ENCODE measurements at places on chromosomes 11 and 22.

DNA sequence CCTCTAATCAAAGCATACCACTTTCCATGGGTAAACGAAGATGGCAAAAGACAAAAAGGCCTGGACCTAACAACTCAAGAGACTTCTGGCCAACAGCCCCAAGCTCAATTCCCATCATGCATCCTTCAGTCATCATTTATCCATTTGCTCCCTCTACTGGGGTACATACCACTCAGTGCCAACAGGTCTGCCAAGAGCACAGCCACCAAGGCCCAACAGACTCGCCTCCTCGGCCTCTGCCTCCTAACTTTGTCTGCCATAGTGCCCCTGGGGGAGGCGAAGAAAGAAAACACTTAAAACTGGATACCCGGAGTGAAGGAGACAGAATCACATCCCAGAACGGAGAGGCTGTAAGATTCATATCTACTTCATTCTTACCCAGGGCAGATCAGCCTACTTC lies 1.1 kb downstream of the HYOU1 start:
- DNase-seq: no peak

- DNase-seq: no peak
These were observed 14.2 kb upstream of the SLC1A2 start for GRCh38 chr11:35433588-35433987.

DNA sequence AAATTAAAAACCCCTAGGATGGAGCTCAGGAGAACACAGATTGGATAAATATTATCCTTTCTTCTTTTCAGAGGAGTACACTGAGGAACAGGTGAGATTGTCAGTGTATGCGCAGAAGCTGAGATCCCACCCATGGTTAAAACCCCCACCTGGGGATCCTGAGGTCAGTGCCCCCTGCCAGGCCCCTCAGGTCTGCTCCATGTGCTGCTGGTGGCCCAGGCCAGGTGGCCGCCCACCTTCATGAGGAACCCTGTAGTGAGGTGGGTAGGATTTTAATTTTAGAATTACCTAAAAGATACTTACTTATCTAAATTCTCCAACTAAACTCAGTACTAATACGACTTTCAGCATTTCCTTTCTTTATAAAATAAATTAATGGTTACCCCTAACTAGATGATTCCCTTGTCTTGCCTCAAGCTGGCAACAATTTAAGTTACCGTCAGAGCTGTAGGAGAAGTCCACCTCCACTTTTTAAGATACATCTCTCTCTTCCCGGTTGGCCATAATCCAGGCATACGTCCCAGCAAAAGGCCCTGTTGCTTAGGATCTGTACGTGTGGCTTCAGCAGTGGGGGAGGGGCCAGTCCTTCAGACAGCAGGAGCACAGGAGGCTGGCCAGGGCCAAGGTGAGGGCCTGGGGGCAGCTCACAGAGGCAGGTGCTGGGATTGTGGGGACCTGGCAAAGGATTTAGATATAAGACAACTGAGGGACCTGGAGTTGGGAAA lies 61.5 kb upstream of the PITPNB start:
- DNase-seq: no peak

DNA sequence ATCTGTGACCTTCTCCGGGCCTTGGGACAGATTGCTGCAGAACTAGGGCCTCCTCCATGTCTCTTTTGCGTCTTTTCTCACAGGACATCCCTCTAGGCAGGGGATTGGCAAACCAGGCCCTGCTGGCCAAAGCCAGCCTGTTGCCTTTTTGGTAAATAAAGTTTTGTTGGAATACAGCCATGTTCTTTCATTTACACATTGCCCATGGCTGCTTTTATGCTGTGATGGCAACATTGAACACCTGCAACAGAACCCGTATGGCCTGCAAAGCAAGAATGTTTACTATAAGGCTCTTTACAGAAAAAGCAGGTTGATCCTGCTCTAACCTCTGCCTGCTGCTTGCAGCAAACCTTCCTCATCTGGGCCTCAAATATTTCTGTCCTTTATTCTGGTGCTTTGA lies 56.8 kb upstream of the B3GAT1 start:
- DNase-seq: no peak

DNA sequence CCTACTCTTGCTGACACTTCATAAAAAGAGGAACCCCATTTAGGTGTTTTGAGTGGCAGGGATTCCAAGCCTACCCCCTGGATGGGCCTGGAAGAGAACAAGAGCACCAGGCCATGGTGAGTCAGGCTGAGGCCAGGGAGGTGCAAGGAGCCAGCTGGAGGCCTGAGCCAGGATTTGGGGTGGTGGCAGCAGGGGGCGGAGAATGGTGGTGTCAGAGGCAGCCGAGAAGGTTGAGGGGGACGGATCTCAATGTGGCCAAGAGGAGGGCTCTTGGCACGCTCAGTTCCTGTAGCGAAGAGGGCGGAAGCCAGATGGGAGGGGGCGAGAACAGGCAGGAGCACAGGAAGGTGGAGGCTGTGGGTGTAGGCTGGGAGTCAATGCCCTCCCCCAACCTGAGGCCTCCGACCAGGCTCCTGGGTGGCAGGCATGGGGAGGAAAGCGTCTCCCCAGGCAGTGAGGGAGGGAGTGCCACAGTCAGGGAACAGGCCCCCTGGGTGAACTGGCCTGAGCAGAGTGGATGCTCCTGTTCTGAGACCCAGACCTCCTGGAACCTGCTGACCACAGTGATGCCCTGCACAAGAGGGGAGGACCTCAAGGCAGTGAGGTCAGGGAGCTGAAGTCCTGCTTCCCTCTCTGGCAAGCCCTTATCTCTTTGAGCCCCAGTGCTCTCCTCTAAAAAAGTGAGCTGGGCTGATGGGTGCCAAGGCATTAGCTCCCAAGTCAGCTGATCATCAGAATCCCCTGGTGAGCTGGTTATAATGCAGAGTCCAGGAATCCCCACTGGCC lies 13.9 kb downstream of the RTN4RL2 start:
- no peak for DNase-seq

DNA sequence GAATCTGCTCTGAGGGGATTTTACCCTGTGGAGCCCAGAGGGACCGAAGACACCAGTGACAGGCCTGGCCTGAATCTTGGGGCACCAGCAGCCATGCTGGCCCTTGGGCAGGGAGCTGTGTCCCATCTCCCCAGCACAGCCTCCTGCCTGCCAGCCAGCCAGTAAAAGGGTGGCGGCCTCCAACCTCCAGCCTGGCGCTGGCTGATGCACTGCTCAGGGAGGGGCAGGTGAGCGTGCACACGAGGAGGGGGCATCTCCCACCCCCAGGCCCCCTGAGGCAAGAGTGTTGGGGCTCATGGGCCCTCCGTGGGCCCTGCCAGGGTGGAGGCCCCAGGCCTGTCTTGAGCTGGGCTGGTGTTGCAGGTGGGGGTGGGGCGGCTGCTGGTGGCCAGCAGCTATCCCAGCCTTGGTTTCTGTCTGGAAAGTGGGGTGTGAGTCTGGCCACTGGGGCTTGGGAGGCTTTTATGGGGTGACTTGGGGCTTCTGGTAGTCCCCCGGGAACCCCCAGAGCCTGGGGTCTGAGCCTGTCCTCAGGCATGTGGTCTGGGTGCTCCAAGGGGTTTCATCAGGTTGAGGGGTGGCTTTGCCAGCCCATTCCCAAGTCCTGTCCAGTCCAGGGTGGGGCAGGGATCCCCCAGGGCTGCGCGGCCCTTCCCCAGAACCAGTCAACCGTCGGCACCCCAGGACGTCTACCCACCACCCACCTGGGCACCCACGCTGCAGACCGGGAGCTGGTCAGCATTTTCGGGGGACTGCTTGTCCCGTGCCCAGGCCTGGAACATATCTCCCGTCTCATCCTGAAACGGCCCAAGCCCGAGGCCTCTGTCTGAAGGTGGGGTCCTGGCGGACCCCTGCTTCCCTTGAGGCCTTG lies 17.8 kb downstream of the TSPAN4 start:
- no peak for DNase-seq
